ENCODE measurements at places on chromosomes 11 and 22.

DNA sequence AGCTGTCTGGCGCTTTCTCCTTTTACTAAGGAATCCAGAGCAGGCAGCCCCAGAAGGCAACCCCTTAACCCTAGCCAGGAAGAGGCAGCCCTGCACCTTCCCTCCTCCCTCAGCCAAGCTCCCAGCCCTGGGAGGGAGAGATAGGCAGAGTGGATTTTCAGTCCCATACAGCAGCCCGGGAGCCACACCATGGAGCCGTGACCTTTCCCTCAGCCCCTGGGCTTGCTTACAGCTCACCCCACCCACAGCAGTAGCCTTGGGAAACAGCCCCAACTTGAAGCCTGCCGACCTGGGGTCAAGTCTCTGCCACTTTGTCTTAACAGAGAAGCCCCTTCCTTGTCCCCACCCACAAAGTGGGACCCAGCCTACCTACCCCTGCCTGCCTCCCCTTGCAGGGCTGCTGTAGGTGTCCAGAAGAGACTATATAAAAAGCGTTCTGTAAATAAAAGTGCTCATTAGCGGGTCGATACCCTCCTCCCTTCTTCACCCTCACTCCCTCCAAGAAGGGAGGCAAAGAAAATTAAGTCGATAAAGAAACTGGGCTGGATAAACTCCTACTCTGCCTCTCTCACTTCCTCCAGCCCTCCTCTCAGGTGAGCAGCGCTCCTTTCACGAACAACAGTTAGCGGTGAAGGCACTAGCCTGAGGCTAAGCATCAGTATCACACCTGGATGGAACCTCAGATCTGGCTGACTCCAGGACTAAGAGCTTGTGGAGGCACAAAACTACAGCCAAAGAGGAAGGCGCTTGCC is 4.2 kb downstream of the TST start:
- no peak for DNase-seq

DNA sequence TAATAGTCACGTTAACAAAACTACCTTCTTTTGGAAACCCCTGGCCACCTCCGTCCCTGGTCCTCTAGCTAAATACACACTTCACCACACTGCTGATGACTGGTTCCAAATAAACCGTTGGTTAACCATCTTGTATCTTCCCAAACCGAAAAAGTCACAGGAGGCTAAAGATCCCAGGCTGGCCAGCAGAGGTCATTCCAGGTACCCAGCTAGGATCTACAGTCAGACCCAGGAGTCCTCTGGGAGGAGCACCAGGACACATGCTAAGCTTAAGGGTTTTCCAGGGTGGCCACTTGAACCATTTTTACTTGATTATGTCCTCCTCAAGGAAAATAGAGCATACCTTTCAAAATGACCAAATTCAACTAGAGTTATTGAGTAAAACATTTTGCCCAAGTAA is 103.2 kb downstream of the ETS1 start:
- DNase-seq, result no peak

DNA sequence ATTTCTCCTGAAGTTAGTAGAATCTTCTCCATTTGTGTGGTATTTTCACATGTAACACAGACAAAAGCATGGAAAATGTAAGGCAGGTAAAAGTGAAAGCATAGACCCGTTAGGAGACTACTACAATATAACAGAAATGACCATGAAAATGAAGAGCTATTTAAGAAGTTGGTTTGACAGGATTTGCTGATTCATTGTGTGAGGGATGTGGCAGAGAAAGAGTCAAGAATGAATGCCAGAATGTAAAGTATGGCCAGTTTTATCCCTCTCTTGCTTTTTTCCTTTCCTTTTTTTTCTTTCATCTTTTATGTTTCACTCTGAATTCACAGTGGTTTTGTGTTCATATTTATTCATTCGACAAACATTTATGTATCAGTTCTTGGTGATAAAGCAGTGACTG is 115.9 kb downstream of the ARFGAP2 start:
- no peak for DNase-seq

- DNase-seq, result no peak
Observed at GRCh38 chr11:30758946-30759504, 172.9 kb upstream of the MPPED2 start.

DNA sequence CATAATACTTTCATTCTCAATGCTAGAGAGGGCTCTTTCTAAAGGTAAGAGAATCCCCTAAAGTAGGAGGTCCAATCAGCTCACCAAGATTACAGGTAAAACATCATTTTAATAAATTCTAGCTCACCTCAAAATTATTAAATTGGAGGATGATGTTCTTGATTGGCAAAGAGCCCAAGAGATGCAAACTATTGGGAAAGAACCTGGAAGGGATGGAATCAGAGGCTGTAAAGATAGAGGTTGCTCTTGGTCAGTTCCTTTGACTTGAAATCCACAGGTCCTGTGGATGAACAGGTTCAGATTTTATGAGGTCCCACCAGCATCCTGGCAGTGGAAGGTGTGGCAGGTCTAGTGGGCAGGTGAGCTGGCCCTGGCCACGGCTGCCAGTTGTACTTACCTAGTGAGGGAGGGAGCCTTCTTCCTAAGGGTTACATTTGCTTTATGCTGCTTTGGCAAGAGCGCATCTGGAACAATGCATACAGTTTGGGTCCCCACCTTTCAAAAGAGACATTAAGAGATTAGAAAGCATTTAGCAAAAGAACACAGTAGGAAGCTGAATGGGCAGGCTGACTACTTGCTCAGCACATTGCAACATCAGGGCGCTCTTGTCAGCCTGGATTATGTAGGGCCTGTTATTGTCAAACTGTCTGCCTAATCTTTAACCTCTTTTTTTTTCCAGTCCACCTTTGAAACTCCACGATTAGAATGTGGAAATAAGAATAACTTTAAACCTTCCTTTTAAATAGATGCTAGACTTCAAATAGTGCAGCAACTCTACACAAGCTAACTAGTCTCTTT is 97.0 kb downstream of the RDX start:
- DNase-seq, result no peak

DNA sequence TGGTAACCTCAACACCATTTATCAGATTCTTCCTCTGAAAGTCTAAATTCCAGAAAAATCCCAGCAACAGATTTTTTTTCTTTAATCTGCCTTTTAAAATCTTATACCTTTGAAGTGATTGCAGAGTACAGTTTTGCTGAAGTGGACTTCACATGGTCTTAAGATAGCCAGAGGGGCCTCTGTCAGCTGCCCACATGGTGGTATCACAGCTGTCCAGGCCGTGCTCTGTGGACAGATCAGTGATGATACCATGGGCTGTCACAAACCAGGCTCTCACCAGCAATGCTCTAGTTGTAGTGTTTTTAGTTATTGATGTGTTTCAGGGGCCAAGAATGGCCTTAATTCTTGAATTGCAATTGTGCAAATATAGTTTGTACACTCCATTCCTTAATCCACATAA is 44.0 kb downstream of the PARVA start:
- DNase-seq, result no peak

GRCh38 chr22:46006379-46007002 is 29.5 kb upstream of the WNT7B start:
- no peak for DNase-seq

- no peak for DNase-seq
Observed at GRCh38 chr11:128548649-128549255, 38.6 kb downstream of the ETS1 start.

GRCh38 chr11:45062974-45063635 is 83.3 kb upstream of the PRDM11 start:
- DNase-seq, result no peak

DNA sequence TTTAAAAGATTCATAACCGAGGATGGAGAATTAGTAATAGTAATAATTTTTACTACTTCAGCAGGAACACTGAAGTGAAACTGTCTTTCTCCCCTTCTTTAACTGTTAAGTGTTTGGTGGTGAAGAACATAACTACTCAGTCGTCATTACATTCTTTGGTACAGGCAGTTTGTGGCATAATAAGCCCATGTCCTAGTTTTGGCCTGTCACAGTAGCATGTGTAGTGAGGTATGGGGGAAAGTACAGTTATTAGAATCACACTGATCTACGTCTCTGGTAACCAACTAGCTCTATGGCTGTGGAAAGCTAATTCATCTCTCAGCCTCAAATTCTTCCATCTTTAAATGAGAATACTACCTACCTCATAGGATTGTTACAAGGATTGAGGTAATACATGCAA is 71.8 kb downstream of the RBFOX2 start:
- no peak for DNase-seq

DNA sequence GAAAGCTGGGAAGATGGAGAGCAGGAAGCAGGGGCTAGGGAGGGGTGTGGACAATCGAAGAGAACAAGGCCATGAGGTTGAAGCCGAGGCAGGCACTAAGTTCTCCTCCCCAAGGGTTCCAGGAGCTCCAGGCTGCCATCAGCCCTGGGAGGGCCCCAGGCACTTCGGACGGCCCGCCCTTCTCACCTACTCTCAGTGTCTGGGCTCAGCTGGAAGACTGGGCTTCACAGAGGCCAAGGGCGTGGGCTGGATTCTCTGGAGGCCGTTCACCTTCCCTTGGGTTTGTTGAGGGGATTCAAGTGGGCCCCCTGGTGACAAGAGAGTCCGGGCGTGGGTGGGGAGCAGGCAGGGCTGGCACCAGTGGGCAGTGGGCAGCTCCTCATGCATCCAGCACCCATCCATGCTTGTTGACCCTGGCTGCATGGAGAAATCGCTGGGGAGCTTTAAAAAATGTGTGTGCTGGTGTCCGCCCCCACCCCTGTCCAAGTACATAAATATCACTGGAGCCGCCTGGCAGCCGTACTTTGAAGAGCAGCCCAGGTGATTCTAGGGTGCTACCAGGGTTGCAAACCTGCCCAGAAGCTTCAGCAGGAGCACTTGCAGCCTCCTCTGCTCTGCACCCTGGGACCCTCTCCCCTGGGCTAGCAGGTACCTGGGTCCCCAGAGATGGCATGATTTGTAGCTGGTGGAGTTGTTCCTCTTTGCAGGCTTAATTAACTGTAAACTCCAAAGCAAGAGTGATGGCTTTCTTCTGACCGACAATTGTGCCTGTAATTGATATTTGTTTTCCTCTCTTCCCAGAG is 74.3 kb downstream of the RTL6 start:
- no peak for DNase-seq

DNA sequence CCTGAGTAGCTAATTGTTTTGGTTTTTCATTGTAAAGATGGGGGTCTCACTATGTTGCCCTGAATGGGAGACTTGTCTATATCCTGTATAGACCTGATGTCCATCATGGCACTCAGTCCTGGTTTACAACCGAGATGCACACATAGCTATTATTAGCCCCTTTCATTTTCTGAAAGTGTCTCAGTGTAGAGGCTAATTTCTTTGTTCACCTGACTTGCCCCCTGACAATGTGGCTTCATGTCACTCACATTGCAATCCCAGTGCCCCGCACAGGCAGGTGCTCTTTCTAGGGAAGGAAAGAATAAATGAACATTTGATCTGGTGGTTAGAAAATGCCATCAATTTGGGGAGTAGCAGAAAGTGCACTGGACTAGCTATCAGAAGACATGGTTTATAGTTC is 13.1 kb upstream of the KDM2A start:
- DNase-seq, result no peak

DNA sequence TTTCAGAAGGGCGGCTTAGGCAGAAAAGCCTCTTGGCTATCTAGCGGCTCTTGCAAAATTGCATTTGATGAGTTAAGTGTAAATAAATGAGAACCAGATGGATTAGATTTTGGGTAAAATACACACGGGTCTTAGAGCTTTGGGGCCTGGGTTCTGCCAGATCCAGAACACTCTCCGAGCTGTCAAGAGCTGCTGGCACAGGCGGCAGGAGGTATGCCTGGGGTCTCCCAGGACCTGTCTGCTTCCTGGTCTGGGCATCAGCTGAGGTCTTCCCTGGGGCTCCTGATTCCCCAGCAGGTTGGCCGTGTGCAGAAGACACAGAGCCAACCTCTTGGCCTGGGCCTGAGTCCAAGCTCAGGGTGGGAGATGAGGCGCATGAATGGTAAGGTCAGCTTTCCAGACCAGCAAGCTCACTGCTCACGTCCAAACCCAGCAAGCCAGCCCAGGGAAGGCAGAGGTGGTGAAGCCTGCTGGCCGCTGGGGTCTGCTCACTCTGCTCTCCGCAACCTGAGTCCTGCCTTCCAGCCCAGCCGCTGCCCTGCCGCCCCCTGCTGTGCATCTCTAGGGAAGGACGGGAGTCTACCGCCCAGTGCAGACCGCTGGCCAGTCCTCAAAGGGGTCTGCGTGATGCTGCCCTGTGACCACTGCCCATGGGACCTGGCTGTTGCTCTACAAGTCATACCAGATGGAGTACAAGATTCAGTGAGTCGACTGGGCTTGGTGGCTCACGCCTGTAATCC is 44.9 kb downstream of the SCUBE1 start:
- DNase-seq, result no peak

DNA sequence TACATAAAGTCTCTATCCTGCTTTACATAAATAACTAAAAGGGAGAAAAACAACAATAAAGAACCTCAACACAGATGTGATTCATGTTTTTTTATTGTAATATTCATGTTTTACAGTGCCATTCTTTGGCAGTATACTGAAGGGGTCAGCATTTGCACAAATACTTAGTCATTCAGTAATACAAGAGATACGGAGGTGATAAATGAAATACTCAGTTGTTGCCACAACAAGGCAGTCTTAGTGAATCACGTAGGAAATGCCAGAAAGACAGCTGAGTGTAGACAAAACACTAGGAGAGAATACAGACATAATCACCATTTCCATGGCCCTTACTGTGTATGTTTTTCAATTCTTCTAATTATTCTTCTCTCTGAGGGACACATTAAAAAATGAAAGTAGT is 910.4 kb downstream of the METTL15 start:
- peak; percentile 57 for DNase-seq

DNA sequence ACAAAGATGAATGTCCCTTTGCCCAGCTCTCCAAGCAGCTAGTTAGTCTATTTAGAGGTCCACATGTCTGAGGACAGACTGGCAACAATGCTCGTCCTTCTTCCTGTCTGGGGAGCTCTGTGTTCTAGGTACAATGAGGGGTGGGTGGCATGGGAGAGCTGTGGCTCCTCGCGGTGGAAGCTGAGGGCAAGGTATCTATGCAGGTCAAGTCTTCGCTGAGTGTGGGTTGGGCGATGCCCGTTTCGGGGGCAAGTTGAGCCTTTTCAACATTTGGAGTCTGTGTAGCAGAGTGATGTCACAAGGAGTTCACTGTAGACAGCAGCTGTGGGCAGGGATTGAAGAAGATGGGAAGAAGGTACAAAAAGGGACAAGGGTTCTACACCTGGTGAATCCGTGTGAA is 163.2 kb downstream of the FEZ1 start:
- DNase-seq, result no peak

- DNase-seq, result no peak
Observed at GRCh38 chr11:91489989-91490388, 734.6 kb upstream of the FAT3 start.

DNA sequence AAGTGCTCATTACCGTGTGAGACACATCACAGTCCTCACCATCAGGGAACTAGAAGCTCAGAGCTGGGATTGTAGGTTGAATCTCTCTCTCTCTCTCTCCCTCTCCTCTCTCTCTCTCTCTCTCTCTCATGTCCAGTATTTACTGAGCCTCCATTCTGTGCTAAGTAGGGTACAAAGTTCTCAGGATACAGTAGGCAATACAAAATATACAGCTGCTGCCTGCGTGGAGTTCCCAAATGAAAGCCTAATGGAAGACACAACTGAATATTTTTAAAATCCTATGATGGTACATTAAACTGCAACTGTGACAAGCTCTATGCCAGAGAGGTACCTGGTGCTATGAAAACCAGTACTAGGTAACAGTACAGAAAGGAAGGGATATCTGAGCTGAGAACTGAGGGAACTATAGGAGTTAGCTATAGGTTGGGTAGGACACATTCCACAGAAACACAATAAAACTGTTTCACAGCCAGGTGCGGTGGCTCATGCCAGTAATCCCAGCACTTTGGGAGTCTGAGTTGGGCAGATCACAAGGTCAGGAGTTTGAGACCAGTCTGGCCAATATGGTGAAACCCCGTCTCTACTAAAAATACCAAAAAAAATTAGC is 9.6 kb upstream of the PRG2 start:
- DNase-seq, result no peak

GRCh38 chr11:113182288-113182687 is 132.1 kb upstream of the TTC12 start:
- no peak for DNase-seq
